ENCODE measurements at places on chromosomes 7 and 10. TPM values are rescaled to one million over a fixed set of nuclear protein-coding genes. Genes with fewer than 3 reads are reported as not detected.

DPP6 gene
- not detected for total RNA-seq

DNA sequence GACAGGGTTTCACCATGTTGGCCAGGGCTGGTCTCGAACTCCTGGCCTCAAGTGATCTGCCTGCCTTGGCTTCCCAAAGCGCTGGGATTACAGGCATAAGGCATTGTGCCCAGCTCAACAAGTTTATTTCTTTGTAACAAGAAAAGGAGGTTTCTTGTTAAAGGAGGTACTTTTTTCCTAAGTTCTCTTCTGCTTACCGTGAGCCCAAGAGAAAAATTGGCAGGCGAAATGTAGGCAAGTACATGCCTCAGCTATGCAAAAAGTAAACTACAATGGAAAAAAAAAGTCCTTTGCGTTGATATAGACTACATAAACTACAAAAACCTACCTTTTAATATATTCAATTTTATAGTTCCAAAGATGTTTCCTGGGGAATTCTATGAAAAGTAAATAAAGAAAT, 122.6 kb downstream of the DKK1 start:
- DNase-seq: no peak
- H3K36me3 ChIP-seq: no peaks in the 10 kb centered on the region
- H3K4me1 ChIP-seq: no peaks in the 10 kb centered on the region
- H3K27me3 ChIP-seq: no peaks in the 10 kb centered on the region

GRCh38 chr7:122803323-122803722, 82.9 kb downstream of the CADPS2 start:
- H3K36me3 ChIP-seq: no peaks in the 10 kb centered on the region
- H3K4me1 ChIP-seq: no peaks in the 10 kb centered on the region
- no peaks in the 10 kb centered on the region for H3K27me3 ChIP-seq
- no peak overlapping the region for H3K27ac ChIP-seq
- DNase-seq: no peak

DNA sequence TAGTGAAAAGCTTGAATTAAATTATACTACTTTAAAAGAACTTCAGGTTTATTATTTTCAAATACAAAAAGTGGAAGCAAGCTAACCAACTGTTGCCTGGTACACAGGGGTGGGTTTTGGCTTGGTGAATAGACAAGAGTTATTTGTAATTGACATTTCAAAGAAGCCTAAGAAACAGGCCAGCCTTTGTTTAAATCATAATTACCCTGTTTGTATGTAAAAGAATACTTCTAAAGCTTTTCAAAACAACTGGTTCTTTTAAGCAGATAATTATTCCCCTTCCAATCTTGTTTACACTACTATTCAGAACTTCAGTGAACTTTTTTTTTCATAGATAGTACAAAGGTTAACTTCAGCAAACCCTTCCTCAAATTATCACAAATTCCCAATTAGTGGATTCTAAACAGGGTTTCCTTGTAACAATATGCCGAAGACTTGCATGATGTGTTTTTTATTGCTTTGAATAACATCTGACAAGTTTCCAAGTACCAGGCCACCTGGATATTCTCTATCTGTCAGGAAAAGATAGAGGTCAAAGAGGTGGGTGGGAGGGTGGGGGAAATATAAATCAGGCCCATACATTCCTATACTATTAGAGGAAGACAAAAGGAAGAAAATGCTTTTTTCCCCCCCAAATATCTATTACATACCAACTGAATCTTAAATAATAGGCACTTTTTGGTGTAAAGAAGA, 20.4 kb downstream of the SSMEM1 start:
- no peak for DNase-seq
- H3K27ac ChIP-seq: no peak overlapping the region
- no peaks in the 10 kb centered on the region for H3K27me3 ChIP-seq
- H3K4me3 ChIP-seq: no peak overlapping the region
- H3K36me3 ChIP-seq: no peaks in the 10 kb centered on the region
- H3K4me1 ChIP-seq: no peaks in the 10 kb centered on the region
